ENCODE measurements at places on chromosomes 1 and 21.

DNA sequence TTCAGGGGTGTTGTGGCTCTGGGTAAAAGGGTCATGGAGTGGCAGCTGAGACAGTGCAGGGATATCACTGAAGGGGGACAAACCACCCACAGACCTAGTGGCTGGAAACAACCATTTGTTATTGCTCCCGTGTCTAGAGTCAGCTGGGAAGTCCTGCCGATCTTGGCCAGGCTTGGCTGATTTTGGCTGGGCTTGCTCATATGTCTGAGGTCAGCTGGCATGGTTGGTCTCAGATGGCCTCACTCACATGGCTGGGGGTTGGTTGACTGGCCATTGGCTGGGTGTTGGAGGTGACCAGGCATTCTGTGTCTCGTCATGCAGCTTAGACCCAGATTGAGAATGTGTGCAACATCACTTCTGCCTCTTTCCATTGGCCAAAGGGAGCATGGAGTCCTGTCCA is 203.8 kb upstream of the POU3F1 start:
- DNase-seq = no peak

DNA sequence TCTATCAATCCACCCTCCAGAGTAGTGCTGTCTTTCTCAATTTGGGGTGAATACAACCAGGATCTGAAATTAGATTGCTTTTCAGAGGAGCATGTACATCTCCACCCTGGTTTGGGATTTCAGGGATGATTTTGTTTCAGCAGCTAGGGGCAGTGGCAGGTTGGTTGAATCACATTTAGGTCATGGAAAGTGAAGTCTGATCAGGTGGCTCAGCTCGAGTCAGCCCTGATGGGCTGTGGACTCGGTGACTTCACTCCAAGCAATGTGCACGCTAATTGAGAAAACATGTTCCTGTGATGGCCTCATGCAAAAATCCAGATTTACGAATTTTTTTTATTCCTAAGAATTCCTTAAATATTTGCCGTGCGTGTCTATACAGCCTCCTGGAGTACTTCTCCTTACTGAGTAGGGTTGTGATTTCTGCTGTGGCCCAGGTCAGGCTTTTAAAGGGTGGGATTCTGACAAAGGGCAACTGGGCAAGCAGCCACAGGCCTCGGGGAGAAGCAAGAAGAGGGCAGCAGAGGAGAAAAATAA is 7.5 kb downstream of the NGF start:
- peak; percentile 87 for DNase-seq

DNA sequence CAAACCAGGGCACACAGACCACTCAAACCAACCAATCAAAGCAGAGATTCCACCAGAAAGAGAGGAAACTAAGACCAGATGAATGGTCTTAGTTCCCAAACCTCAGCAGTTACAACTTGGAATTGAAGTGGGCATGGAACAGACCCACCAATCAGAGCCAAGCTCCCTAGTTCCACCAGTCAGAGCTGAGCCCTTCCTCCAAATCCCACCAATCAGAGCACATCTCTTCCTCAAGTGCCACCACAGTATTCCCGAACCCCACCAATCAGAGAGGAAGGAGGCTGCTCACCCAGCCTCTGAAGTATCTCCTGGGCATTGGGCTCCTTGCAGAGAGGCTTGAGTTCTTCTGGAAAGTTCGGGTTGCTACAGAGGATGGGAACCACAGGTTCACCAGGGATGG is 1.4 kb downstream of the GUCA2A start:
- no peak for DNase-seq

GRCh38 chr1:14694589-14694988 is 96.1 kb downstream of the KAZN start:
- no peak for DNase-seq

- peak; percentile 12 for DNase-seq
Measured at GRCh38 chr1:119674111-119674526, 26.1 kb upstream of the ZNF697 start.

DNA sequence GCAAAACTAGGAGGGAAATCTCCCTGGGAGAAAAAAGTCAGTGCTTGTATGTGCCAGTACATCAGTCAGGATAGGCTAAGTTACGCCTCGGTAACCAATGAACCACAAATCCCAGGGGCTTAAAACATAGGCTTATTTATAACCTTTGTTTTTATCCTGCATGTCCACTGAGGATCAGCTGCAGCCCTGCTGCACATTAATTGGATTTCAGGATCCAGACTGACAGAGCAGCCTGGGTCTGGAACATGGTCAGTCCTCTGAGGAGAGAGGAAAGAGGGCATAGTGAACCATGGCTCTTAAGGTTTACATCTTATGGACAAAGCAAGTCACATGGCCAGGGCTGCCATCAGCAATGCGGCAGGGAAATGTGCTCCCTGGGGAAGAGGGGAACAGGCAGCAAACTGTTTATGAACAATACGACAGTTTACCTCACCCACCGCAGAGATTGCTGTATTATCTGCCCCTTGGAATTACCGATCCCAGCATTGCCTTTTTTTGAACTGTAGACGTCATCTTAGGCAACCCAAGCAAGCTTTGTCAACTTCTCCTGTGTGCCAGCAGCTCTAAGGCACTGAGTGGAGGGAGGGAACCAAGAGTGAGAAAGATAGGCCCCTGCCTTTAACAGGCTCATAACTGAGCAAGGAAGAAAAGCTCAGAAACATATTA is 9.1 kb upstream of the SPRR4 start:
- DNase-seq = no peak

DNA sequence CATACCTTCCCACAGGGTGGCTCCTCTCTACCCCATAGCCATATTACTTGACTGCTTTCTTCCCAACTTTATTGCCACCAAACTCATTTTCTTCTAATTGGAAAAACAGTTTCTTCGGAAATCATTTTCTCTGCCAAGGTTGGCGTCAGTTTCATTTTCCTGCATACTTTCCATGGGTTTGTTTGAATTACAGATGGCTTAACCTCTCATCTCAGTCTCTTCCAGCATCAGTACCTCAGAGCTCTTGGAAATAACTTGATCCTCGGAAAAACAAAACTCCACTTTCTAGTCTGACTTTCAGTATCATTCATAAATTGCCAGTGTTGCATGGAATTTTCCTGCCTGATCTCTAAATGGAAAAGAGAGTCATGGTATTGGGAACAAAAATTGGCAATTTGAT is 20.3 kb upstream of the PRDM2 start:
- DNase-seq = no peak

- DNase-seq = no peak
Measured at GRCh38 chr21:40640266-40640789, 206.6 kb downstream of the DSCAM start.

DNA sequence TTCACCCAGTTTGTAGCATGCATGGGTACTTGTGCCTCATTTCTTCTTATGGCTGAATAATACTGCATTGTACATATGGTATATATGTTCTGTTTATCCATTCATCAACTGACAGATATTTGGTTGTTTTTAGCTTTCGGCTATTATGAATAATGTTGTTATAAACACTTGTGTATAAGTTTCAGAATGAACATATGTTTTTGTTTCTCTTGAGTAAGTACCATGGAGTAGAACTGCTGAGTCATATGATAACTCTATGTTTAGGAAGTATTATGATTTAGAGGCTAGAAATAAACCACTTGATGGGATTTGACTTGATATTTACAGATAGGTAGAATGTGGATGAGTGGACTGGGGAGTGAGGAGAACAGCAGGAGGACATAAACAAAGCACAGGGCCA is 48.6 kb downstream of the WNT2B start:
- DNase-seq = no peak

DNA sequence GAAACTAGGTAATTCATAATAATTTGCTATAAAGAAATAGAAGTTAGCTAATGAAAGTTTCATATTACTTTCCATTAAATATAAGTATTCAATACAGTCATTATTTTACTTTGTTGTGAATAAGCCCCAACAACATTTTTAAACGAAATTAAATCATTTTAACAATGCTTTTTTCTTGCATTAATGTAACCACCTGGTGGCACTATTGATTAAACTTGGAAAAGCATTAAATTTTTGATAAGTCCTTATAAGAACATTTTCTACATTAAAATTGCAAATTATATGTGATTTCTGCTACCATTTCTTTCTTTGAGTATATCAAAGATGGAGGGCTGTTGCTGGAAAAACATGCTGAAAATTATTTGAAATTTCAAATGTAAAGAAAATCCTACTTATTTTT is 918.8 kb upstream of the TMPRSS15 start:
- no peak for DNase-seq

DNA sequence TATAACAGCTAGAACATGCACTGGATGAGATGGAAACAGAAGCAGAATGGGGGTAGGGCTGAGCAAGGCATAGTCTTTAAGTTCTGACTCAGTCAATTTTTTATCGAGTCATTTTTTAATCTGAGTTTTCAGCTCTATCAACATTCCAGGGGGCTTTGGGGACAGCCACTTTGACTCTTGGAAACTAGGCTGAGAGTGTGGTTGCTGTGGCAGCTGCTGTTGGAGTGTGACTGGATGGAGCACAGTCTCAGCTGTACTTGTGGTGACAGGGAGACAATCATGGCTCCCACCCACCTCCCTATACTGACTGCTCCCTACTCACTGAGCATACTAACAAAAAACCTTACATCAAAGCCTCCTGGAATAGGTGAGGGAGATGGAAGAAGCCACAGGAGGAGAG is 25.0 kb downstream of the GJA5 start:
- DNase-seq = no peak

GRCh38 chr1:54975356-54976108 is 4.9 kb upstream of the TMEM61 start:
- DNase-seq = no peak

DNA sequence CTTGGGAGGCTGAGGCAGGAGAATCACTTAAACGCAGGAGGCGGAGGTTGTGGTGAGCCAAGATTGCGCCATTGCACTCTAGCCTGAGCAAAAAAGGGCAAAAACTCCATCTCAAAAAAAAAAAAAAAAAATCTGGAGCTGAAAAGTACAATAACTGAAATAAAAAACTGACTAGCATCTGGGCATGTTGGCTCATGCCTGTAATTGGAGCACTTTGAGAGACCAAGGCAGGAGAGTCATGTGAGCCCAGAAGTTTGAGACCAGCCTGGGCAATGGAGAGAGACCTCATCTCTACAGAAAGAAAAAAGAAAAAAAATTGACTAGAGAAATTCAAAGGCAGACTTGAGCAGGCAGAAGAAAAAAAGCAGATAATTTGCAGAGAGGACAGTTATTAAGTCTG is 18.1 kb downstream of the CLDN19 start:
- DNase-seq = no peak

GRCh38 chr1:41404308-41404761 is 43.1 kb downstream of the FOXO6 start:
- peak; percentile 79 for DNase-seq

GRCh38 chr1:98797506-98797905 is 136.0 kb downstream of the SNX7 start:
- DNase-seq = no peak

DNA sequence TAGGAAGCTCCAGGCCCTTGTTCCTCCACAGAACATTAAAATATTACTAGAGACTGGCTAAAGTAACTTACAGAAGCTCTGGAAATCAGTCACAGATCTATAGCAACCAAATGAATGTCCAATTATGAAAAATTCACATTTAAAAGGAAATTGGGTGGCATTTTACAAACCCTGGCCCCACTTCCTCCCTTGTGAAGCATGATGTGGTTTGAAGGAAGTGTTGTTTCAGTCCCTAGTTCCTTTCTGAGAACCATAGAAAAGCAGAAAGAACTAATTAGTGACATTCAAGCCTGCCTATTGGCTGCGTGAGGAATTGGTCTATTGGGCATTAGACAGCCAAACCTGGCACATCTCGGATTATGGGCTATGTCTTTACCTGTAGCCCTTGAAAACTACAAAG is 649.7 kb upstream of the NEGR1 start:
- DNase-seq = no peak

DNA sequence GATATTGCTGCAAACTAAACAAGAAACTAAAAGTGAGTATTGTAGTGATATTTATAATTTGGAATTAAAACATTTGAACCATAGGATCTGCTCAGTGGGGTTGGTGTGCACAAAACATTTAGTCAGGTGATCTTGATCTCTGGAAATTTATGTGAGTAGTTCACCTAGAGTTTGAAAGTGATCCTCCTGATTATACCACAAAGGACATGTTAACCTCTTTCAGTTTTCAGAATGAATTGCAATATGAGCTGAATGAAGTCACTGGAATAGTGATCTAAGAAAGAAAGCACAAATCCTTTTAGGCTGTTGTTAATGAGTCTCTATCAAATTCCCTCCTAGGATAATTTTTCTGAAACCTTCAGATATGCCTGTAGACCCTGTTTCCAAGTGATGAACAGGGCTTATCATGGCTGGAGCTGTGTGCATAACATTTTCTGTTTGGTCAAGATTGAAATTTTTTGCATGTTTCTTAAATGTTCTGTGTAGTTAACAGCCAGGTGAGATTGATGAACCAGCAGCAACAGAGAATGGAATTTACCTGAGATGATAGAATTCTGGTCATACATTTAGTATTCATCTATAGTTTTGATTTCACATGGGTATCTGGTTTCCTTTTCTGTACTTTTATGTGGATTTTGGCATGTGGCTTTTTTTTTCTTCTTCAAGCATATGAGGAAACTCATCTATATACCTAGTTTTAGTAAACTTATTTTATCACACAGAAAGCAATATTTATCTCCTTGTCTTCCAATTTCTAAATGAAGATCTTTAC is 25.5 kb downstream of the CDC14A start:
- DNase-seq = no peak
